ENCODE measurements at places on chromosomes 3 and 15.

DNA sequence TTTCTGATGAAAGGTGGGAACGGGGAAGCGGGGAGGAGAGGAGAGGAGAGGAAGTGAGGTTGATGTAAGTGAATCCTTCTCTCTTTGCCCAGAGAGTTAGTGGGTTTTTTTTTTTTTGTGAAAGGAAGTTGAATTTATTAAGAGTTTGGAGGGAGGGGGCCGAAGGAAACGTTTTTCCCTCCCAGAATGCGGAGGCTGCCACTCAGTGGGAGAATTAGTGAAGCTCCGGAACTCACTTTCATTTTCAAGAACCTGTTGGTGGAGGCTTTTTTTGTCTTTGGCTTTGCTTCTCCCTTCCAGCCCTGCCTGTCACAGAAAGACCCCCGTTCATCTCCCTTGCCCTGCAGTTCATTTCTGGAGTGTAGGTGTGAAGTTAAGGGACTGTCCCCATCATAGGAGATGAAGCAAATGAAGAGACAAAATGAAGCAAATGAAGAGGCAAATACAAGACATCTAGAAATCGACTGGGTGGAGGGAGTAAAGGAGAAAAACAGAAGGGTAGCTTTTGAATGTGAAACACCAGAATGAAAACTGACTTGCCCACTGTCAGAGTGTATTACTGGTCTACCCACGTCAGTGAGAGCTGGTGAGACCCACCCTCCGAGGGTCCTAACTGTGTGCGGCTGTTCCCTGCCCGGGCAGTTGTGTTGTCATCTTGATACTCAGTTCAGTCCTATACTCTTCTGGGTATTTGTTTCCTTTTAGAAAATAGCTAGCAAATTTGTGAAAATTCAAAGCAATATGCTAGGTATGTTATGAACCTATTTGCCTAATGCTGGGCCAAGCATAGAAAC, 91.5 kb downstream of the ITPR1 start:
- DNase-seq: no peak

GRCh38 chr3:126557415-126557745, 1.4 kb downstream of the C3orf22 start:
- no peak for DNase-seq

GRCh38 chr3:31713816-31714215, 181.1 kb downstream of the STT3B start:
- no peak for DNase-seq

- DNase-seq: no peak
Observed at GRCh38 chr15:101499863-101500713, 10.6 kb upstream of the PCSK6 start.

DNA sequence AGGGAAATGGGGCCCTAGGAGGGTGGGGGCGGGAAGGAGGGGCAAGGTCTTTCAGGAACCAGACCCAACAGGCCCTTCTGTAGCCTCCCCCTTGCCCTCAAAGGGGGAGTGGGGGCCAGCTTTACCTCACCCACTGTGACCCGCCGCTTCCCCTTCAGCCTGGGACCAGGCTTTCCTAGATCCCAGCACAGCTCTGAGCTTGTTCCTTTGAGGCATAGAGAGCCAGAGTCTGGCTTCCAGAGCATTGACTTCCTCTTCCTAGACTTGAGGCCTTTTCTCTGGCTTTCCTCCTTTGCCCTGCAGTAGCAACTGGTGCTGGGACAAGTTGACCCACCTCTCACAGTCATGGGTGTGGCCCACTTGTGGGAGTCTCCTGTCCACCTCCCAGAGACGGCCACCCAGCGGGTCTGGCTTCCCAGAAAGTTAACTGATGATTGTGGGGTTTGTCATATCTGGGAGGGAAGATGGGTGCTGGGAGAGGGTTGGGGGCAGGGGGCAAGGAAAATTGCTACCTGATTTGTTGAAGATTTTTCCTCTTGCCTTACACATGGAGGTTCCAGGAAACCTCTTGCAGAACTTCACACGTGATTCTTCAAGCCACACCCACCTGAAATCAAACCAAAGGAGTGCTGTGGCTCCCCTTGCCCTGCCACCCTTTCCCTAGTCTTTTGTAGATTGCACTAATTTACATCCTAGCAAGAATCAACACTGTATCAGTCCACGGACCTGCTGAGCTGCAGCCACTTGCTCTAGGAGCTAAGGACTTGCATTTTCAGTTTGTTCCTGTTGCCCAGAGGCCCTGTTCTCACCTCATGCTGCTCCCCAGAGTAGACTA, 4.1 kb upstream of the CHST14 start:
- no peak for DNase-seq
